ENCODE measurements at places on chromosomes 3 and 15.

DNA sequence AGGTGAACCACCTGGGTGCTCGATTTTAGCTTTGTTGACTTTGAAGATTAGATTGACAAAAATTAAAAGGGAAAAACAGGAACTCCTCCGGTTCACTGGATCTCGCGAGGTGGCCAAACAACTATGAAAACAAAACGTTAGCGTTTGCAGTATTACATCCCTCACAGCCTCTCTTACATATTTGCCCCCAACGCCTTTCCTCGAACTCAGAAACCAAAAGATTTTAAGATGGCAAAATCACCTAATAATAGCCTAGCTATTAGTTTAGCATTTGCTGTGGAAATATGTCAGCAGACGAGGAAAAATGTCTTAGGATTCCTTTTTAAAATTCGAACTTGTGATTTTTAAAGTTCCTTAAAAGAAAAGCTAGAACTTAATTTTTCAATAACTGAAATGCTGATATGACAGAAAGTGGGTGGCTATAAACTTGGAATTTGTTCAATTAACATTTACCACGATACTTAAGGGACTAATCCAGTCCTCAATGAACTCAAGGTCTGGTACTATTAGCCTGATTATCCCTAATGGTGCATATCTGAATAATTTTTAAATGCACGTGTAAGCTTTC, 491 bp upstream of the SENP7 start:
- DNase-seq: no peak

DNA sequence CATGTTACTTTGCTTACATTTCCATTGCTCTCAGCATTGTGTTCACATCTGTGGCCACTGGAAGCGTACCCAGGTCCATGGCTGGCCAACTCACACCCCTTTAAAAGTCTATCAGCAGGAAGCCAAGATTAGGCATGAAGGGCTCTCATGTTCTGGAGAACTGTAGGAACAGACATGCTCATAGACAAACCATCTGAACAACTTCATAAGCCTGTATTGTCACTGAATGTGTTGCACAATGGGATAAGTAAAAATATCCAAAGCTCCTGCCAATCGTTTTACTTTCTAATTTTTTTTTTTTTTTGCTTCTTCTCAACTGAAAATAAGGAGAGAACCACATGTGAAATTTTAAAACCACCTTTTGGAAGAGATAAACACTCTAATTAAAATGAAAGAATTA, 6.4 kb downstream of the RPLP1 start:
- DNase-seq: no peak

DNA sequence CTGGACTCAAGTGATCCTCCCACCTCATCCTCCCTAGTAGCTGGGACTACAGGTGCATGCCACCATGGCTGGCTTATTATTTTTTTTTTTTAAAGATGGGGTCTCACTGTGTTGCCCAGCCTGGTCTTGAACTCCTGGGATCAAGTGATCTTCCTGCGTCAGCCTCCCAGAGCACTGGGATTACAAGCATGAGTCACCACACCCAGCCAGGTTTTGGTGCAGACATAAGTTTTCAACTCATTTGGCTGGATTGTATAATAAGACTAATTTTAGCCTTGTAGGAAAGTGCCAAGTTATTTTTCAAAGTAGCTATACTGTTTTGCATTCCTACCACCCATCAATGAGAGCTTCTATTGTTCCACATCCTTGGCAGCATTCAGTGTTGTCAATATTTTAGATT, 32.1 kb downstream of the BUB1B start:
- DNase-seq: no peak

DNA sequence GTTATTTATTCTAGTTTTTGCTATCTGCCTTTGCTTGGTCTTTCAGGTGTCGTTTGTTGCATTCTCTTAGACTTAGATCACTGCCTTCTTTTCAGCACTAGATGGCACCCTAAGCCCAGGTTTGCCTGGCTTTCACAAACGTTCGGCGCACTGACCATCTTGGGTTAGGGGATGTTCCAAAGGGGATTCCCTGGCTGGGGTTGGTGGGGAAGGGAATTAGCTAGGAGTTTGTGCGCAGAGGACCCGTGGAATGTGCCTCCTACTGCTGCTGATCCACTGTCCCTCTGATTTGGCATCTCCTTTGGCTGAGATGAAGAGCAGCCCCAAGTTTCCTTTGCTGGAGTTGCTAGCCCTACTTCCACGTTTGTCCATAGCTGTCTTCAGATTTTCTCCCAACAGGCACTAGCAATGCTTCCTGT, 33.9 kb downstream of the PFN2 start:
- no peak for DNase-seq

DNA sequence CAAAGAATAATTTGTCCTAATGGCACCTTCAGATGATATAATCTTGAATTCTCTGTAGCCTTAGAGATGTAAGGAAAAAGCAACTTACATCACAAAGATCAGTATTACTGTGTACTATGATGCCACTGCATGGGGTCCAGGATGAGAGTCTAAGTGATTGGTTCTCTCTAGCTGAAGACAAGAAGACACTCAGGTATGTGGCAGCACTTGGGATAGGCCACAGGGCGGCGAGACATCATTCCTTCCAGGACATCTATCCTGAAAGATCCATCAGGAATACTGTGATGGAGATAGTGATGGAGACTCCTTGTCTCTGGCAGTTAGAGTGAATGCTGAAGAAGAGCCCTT, 2.5 kb downstream of the CD200 start:
- no peak for DNase-seq

DNA sequence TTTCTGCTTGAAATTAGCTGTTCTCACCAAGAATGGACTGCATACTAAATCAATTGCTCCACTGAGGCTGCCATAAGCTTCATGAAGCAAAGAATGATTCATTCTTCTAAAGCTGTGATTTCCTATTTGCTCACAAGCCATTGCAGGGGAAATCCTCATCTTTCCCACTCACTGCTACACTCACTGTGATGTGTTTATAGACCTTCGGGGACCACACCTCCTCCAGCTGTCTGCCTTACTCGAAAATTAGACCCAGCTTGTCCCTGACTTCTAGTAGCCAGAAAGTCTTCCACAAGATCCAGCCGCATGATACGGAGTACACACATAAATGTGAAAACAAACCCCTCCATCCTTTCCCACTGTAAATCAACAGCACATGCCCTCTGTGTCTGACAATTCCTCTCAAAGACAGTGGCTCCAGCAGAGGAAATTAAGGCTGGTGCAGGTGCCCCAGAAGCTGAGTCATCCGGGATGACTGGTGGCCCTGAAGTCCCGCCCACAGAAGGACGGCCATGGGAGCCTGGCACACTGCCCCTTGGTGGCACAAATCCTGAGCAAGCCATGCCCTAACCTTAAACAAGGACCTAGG, 172.0 kb downstream of the STT3B start:
- DNase-seq: no peak

GRCh38 chr3:164507886-164508285, 570.4 kb downstream of the SI start:
- DNase-seq: no peak

GRCh38 chr15:72110355-72110754, 7.6 kb downstream of the MYO9A start:
- DNase-seq: no peak

DNA sequence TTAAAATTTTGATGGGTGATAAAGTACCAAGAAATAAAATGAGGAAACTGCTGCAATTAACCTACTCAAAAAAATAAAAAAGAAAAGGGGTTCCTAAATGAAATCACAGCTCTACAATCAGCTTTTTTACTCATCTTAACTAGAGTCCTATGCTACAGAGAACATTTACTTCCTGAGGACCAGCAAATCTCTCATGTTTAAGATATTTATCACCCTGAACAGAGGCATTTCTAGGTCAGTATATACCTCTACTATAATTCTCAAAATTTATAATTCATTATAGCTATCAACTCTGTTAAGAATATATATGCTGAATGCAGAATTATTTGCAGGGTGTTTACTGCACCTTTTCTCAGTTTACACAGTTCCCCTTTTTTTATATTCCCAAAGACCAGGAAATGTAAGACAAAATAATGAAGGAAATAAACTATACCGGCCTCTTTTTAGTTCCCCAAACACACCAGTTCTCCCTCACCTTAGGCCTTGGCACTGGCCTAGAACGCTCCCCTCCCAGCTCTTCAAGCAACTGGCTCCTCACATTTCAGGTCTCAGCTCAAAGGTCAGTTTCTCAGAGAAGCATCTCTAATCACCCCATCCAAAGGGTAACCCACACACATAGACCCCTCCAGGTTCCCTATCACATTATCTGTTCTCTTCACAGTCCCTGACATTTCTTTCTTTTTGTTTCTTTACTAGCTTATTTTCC, 71.1 kb downstream of the LRRFIP2 start:
- DNase-seq: no peak

DNA sequence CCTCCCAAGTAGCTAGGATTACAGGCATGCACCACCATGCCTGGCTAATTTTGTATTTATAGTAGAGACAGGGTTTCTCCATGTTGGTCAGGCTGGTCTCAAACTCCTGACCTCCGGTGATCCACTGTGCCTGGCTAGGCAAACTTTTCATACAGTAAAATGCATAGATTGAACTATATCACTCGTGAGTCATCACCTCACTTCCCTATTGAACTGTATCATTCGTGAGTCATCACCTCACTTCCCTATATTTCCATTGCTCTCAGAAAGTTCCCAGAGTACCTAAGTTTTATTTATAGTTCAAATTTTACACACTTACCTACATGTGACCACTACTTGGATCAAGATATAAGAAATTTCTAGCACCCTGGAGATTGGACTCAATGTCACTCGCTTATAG, 73.6 kb upstream of the ACAD9 start:
- no peak for DNase-seq

- DNase-seq: no peak
Measured at GRCh38 chr3:128804017-128804810, 75.2 kb upstream of the ACAD9 start.

DNA sequence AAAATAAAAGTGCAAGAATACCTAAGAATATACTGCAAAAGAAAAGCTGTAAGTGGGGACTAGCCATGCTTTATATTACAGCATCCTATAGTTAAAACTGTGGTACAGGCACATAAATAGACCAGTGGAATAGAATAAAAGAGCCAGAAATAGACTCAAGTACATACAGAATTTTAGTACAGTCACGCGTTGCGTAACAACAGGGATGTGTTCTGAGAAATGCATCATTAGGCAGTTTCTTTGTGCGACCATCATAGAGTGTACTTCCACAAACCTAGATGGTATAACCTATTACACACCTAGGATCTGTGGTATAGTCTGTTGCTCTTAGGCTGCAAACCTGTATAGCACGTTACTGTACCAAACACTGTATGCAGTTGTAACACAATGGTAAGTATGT, 61.8 kb downstream of the PCCB start:
- DNase-seq: no peak

- no peak for DNase-seq
Measured at GRCh38 chr3:152853196-152853595, 18.3 kb downstream of the P2RY1 start.

DNA sequence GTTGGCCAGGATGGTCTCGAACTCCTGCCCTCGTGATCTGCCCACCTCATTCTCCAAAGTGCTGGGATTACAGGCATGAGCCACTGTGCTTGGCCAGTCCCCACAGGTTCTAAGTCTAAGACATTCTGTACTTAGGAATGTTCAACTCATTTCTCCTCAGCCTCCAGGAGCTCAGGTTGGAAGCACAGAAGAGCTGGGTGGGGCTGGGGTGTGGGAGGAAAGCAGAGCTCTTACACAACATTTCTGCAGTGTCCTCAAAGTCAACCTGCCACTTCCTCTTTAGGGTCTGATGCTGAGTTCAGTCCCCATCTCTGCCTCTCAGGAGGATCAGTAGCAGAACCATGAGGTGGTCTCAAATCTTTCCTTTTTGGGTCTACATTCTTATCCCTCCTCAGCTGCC, 75.5 kb downstream of the MRPL46 start:
- no peak for DNase-seq

DNA sequence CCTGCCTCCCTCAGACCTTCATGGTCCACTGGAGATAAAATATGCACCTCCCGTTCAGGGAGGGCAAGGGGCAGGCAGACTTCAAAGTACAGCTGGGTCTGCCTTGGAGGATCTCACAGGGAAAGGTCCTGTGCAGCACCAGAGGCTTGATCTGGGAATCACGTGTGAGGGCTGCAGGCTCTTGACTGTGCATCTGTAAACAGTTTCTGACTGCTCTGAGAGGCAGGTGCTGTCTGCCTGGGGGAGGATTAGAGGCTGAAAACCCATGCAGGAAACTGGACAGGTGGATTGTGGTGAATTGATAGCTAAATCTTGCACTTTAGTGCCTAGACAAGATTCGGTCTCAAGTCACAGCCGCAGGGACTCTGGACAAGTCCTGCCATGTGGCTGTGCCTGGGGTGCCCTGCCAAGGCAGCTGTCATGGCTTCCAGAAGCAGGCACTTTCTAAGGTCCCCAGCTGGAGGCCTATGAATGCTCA, 239.3 kb downstream of the EPHB1 start:
- DNase-seq: no peak

GRCh38 chr3:182704926-182705325, 88.4 kb upstream of the ATP11B start:
- DNase-seq: no peak

DNA sequence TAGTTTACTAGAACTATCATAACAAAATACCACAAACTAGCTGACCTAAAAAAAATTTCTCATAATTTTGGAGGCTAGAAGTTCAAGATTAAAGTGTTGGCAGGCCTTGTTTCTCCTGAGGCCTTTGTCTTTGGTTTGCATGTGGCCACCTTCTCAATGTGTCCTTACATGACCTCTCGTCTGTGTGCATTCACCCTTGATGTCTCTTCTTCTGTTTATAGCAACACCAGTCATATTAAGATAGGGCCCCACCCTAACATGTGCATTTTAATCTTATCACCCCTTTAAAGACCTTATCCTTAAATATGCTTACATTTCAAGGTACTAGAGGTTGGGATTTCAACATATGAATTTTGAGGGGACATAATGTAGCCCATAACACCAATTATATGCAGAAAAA, 177.0 kb downstream of the ZBBX start:
- no peak for DNase-seq

DNA sequence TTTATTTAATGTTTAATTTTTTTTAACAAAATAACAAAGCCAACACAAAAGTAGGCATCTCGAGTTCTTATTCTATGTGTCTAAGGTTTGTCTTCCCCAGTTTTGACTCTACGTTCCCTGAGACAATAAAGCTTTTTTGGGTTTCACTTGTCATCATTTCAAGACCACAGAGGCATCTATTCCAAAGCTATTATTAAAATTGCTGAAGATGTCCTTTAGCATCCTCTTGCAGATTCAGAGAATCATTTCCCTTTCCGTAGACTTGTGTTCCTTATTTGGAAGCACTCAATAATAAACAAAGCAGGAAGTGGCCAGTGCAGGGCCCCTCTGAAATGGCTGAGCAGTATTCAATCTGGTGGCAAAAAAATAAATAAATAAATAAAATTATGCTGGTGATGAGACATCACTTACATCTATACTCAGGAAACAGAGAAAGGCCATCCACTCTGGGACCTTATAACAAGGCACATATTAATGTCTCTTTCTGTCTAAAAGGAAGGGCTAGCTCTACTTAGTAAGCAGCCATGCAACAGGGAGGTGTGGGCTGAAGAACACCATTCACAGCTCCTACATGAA, 362.3 kb downstream of the WDR72 start:
- no peak for DNase-seq

GRCh38 chr15:40534371-40534770, 30.5 kb downstream of the CCDC32 start:
- DNase-seq: no peak

- DNase-seq: peak; percentile 38
Measured at GRCh38 chr3:38129058-38129457, 7.9 kb downstream of the ACAA1 start.

GRCh38 chr3:67875858-67876257, 221.4 kb upstream of the SUCLG2 start:
- no peak for DNase-seq

Data from left forelimb (tissue), 1 donor.